ENCODE measurements at places on chromosomes 11 and 22. TPM values are rescaled to one million over a fixed set of nuclear protein-coding genes. Genes with fewer than 3 reads are reported as not detected.

BARX2 gene
- not detected for total RNA-seq

SLC25A1 gene
- 63.0 TPM for total RNA-seq

GRCh38 chr22:33600113-33600512 is 320.2 kb downstream of the LARGE1 start:
- no peaks in the 10 kb centered on the region for H3K36me3 ChIP-seq
- DNase-seq = no peak
- no peaks in the 10 kb centered on the region for H3K27me3 ChIP-seq
- H3K4me3 ChIP-seq = no peak overlapping the region

E2F8 gene
- total RNA-seq = 0.38 TPM

OR5P2 gene
- total RNA-seq = 1.3 TPM

DNA sequence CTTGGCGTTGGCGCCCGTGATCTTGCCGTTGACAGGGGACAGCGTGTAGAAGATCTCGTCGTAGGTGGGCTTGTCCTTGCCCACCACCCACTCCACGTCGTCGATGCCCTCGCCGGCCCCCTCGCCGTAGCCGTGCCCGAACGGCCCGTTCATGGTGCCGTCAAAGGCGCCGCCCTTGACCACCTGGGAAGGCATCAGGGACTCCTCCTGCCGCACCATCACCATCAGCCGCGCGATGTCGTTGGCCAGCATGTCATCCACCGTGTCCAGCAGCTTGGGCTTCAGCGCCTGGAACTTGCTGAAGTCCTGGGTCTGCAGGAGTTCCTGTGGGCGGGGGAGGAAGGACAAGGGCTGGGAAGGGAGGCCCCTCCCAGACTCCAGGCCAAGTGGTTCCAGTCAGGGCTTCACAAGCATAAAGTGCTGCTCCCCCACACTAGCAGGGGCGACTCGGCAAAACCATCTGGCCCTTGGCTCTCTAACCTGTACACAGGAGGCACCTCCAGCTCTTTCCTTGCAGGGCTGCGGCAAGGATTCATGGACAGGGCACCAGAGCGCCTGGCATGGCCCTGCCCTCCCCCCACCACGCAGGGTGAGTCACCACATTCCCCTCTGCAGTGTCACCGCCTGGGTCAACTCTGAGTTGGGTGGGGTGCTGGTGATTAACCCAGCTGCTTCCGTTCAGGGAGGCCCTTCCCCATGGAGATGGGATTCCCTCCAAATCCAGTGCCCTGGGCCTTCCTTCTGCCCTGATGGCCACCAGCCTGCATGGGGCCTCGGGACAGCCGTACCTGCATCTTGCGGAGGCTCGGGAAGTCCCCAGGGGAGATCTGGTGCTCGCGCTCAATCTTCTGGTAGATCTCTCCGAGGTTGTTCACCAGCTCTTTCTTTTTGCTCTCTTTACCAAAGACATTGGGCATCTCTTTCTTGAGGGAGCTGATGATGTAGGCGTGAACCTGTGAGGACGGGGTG is 10.4 kb upstream of the CDC42BPG start:
- H3K27ac ChIP-seq = peak overlapping the region; percentile 87
- H3K36me3 ChIP-seq = peaks cover 45% of the 10 kb centered on the region
- DNase-seq = peak; percentile 89
- H3K4me1 ChIP-seq = peaks cover 94% of the 10 kb centered on the region
- H3K27me3 ChIP-seq = no peaks in the 10 kb centered on the region
- H3K4me3 ChIP-seq = no peak overlapping the region

KLHL35 gene
- total RNA-seq = 3.4 TPM

UBQLN3 gene
- 0.14 TPM for total RNA-seq

DNA sequence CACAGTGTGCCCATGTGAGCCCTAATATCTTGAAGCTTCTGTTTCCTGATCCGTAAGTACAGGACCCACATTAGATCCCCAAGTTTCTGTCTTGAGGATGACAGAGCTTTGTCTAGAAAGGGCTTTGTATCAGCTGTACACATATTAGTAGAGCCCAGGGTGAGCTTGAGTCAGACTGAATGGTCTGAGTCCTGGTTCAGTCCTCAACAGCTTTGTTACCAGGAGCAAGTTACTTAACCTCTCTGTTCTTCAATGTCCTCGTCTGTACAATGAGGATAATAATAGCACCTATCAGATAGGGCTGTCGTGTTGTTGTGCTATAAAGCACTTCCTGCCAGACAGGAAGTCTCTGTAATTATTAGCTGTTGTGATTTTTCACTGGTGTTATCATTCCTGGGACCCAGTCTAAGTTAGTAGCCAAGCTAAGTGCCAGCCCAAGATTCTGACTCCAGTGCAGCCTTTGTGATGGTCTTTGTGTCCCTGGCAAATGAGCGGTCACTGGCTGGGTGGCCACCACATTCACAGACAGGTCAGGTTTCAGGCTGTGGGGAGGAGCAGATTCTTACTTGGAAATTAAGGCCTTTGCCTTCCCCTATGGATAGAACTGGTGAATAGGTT is 6.8 kb downstream of the TOM1 start:
- no peaks in the 10 kb centered on the region for H3K27me3 ChIP-seq
- H3K4me1 ChIP-seq = peaks cover 42% of the 10 kb centered on the region
- H3K4me3 ChIP-seq = no peak overlapping the region
- peaks cover 12% of the 10 kb centered on the region for H3K36me3 ChIP-seq
- DNase-seq = peak; percentile 19
- no peak overlapping the region for H3K27ac ChIP-seq

OR5AR1 gene
- total RNA-seq = not detected

DNA sequence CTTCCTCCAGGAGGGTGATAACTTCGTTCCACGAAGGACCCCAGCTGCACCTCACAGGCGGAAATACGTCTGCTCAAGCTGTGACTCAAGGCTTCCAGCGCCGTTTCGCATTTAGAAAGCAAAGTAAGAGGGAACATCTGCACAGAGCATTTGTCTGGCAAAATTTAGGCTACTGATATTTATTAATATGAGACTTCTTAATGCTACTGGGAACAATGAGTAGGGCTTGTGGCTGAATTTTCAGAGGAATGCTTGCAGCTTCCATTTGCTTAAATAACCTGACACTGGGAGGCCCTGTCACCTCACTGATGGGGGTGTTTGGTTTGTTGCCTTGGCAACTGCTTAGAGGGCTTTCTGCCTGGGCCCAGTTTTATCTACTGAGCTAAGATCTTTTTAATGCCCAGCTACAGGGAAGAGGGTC is 14.7 kb upstream of the ST14 start:
- H3K36me3 ChIP-seq = peaks cover 58% of the 10 kb centered on the region
- no peak overlapping the region for H3K4me3 ChIP-seq
- peaks cover 23% of the 10 kb centered on the region for H3K4me1 ChIP-seq
- no peaks in the 10 kb centered on the region for H3K27me3 ChIP-seq
- no peak for DNase-seq
- H3K27ac ChIP-seq = peak overlapping the region; percentile 67

A4GALT gene
- total RNA-seq = 25.7 TPM

- H3K36me3 ChIP-seq = no peaks in the 10 kb centered on the region
- H3K4me3 ChIP-seq = no peak overlapping the region
- H3K27ac ChIP-seq = no peak overlapping the region
These were observed 52.7 kb upstream of the MYEOV start for GRCh38 chr11:69241075-69241740.

GRCh38 chr11:31246451-31247165 is 122.9 kb downstream of the DCDC1 start:
- H3K27me3 ChIP-seq = no peaks in the 10 kb centered on the region
- H3K4me3 ChIP-seq = no peak overlapping the region
- no peaks in the 10 kb centered on the region for H3K4me1 ChIP-seq
- no peaks in the 10 kb centered on the region for H3K36me3 ChIP-seq
- no peak for DNase-seq

- no peak overlapping the region for H3K27ac ChIP-seq
- no peaks in the 10 kb centered on the region for H3K36me3 ChIP-seq
- peaks cover 12% of the 10 kb centered on the region for H3K4me1 ChIP-seq
- no peaks in the 10 kb centered on the region for H3K27me3 ChIP-seq
- no peak overlapping the region for H3K4me3 ChIP-seq
These were observed 68.1 kb upstream of the BID start for GRCh38 chr22:17842386-17842785.

GRCh38 chr22:49294656-49295464 is 532.8 kb downstream of the BRD1 start:
- no peaks in the 10 kb centered on the region for H3K4me1 ChIP-seq

GRCh38 chr11:130636722-130637464 is 188.4 kb downstream of the ADAMTS15 start:
- H3K4me3 ChIP-seq = no peak overlapping the region
- DNase-seq = no peak
- H3K27me3 ChIP-seq = no peaks in the 10 kb centered on the region
- H3K36me3 ChIP-seq = no peaks in the 10 kb centered on the region

GRCh38 chr11:74311352-74311926 is at the start of gene P4HA3:
P4HA3 (minus strand) TSS chr11:74311640; CDS start chr11:74311611, 29 bp downstream.
- peak within 1 kb of the TSS; percentile 51 for H3K4me3 ChIP-seq
- DNase-seq = peak; percentile 89
- H3K4me1 ChIP-seq = peaks cover 7% of the 10 kb centered on the region
- H3K27me3 ChIP-seq = no peaks in the 10 kb centered on the region

B3GAT1 gene
- 1.2 TPM for total RNA-seq

GRCh38 chr22:29351042-29351441 is 35.5 kb upstream of the RASL10A start:
- H3K27ac ChIP-seq = no peak overlapping the region
- H3K36me3 ChIP-seq = peaks cover 98% of the 10 kb centered on the region
- no peak overlapping the region for H3K4me3 ChIP-seq
- H3K4me1 ChIP-seq = no peaks in the 10 kb centered on the region

FAM111B gene
- total RNA-seq = 0.87 TPM

DNA sequence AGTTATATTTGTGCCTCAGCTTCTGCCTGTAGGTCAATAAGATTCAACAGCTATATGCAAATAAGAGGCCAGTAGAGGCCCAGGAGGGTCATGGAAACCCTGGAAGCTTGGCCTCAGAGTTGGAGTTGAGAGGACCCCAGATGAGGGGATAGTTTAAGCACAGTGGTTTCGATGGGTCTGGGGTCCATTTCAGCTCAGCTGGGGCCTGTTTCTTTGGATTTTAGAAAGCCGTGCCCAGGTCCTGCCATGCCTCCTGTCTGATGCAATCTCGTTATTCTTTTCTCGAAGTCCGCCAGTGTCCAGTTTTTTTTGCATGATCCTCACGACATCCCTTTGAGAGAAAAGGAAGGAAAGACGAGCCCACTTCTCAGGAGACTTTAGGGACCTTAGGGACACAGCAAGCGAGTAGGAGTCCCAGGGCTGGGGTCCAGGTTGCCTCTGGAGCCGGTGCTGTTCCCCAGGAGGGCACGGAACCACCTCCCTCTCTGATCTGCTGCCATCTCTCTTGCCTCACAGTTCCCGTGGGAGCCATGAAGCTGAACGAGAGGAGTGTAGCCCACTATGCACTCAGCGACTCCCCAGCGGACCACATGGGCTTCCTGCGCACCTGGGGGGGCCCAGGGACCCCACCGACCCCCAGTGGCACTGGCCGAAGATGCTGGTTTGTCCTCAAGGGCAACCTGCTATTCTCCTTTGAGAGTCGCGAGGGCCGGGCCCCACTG is 2.6 kb upstream of the SMDT1 start:
- no peaks in the 10 kb centered on the region for H3K27me3 ChIP-seq
- H3K36me3 ChIP-seq = no peaks in the 10 kb centered on the region
- H3K4me3 ChIP-seq = no peak overlapping the region
- no peak for DNase-seq
- H3K4me1 ChIP-seq = peaks cover 39% of the 10 kb centered on the region

ESAM gene
- total RNA-seq = 164 TPM

LMNTD2 gene
- 5.9 TPM for total RNA-seq
